ENCODE measurements at places on chromosomes 1 and 21.

DNA sequence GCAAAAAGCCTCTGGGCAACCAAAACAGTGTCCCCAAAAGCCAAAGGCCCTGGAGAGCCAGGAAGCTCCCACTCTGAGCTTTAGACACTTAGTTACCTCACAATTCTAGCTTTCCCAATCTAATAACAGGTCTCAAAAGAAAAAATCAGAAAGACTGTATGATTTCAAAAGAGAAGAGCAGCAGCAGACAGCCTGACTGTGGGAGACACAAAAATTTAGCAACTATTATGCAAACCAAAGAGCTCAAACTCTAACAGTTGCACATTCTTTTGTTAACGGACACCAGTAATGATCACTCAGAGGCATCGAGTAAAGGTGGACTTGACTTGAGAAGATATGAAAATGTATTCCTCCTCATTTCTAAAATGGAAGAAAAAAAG is 160.1 kb downstream of the SLC45A1 start:
- no peak for DNase-seq

GRCh38 chr1:223474804-223475203 is 81.6 kb downstream of the CCDC185 start:
- no peak for DNase-seq

- DNase-seq = no peak
Observed at GRCh38 chr1:246512230-246512629, 5.2 kb upstream of the SMYD3 start.

- DNase-seq = no peak
Observed at GRCh38 chr1:29744684-29745490, 508.6 kb downstream of the PTPRU start.

GRCh38 chr21:28345934-28346333 is 646.7 kb downstream of the LTN1 start:
- no peak for DNase-seq

Measured in hypothalamus (tissue), 51 donors.